ENCODE measurements at places on chromosomes 16 and 17.

DNA sequence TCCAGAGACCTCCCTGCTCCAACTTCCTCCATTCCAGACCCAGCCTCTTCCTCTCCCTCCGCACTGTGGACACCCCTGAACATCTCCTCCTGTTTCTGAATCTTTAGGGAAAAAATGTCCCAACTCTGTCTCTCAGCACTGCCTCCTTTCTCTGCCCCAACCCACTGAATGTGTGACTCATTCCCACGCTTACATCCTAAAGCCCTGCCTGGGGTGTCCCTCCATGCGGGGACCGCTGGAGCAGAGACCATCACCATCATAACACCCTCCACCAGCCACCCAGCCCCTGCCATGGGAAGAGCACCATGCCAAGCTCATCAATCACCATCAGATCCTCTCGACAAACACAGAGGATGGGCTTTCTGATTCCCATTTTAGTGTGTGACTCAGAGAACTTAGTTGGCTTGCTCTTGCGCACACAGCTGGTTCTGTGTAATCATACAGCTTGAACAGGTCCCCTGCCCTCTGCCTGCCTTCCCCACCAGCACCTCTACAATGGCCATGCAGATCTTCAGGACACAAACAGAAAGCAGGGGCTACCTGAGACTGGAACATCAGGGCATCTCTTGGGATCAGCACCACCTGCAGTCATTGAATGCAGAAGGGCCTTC, 10.7 kb downstream of the RPRML start:
- DNase-seq: no peak

- DNase-seq: no peak
Observed at GRCh38 chr17:6923385-6923784, 72.5 kb upstream of the ALOX12 start.

GRCh38 chr16:76670125-76670857, 393.1 kb downstream of the CNTNAP4 start:
- DNase-seq: no peak

GRCh38 chr17:68441070-68441770, 16.1 kb downstream of the WIPI1 start:
- no peak for DNase-seq

Data from activated CD4-positive, alpha-beta T cell treated with anti-CD3 and anti-CD28 coated beads, Interleukin-2, amount 10 ng/mL, durations not matched to agents 7 days and 5 days (primary cell).